ENCODE measurements at places on chromosomes 6 and 20.
A peak's percentile ranks its signal among the peaks of the same experiment; 100 is the strongest.

DNA sequence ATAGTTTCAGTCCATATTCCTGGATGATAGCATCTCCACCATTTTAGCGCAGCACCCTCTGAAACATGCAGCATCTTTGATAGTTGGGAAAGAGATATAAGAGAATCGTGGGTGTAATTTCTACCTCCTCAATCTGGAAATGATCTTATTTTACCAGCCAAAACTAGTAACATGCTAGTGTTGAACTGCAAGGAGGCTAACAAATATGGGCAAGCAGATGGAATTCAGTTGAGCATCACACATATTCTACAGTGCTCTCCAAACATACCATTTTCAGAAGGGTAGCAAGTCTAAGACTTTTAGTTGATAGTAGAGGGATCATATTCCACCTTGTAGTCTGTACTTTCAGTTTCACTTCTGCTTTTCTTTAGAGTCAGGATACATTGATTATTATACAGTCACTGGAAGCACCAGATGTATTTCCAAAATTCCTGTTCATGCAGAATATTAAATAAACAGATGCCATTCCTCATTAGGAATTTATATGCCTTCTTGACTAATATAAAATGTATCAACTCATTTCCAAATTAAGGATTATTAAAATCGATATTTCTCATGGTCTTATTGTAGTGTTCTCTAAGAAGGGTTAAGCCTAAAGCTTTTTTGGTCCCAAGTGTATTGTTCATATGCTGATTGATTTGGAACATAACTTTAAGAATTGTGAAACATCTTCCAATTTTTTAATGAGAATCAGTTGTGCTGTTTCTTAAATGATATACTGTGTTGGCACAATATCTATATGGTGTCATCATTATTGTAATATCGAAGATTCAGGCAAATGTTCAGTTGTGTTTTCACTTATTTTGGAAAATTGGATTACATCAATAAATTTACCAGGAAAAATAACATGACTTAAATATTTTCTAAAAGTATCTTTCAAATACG lies 362.0 kb downstream of the CENPW start:
- no peak overlapping the region for H3K27ac ChIP-seq
- H3K4me3 ChIP-seq: no peak overlapping the region
- H3K4me1 ChIP-seq: no peaks in the 10 kb centered on the region
- no peak for DNase-seq

- no peak overlapping the region for H3K27ac ChIP-seq
- DNase-seq: no peak
- H3K4me1 ChIP-seq: peaks cover 23% of the 10 kb centered on the region
- peaks cover 2% of the 10 kb centered on the region for H3K27me3 ChIP-seq
- H3K4me3 ChIP-seq: no peak overlapping the region
These were observed 37.3 kb downstream of the SIM1 start for GRCh38 chr6:100427452-100427851.

GRCh38 chr6:62323818-62324431 lies 37.9 kb upstream of the KHDRBS2 start:
- no peak overlapping the region for H3K4me3 ChIP-seq
- no peaks in the 10 kb centered on the region for H3K27me3 ChIP-seq
- no peak for DNase-seq
- H3K4me1 ChIP-seq: peaks cover 23% of the 10 kb centered on the region
- H3K36me3 ChIP-seq: no peaks in the 10 kb centered on the region

DNA sequence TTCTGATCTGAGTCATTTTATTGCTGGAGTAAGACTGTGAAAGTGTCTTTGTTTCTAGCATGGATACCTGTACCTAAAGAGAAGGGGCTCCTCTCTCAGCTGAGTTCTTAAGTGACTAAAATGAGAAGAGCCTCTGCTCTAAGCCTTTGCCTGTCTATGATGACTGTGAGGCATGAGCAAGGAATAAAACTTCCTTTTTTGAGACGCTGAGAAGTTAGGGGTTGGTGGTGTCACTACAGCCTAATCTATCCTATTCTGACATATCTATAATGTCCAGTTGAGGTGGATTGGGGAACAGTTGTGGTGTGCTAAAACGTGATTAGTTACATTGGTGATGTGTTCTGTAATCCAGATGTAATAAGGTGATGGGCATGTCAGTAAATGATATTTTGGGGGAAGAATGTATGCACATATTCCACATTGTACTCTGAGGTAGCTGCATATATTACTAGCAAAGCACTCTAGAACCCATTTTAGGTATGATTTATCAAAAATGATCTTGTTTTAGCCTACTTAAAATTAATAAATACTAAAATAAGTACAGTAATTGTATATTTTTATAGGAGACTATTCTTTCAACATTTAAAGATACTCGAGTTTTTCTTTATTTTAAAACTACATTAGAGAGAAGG lies 18.1 kb downstream of the ADGRB3 start:
- no peaks in the 10 kb centered on the region for H3K36me3 ChIP-seq
- H3K27me3 ChIP-seq: no peaks in the 10 kb centered on the region
- H3K4me3 ChIP-seq: no peak overlapping the region
- H3K4me1 ChIP-seq: peaks cover 11% of the 10 kb centered on the region
- H3K27ac ChIP-seq: no peak overlapping the region

GRCh38 chr6:89144354-89144906 lies 1.4 kb upstream of the PM20D2 start:
- H3K4me1 ChIP-seq: peaks cover 36% of the 10 kb centered on the region
- H3K36me3 ChIP-seq: peaks cover 6% of the 10 kb centered on the region
- DNase-seq: no peak
- no peak overlapping the region for H3K4me3 ChIP-seq

GRCh38 chr6:163329991-163330390 lies 84.5 kb upstream of the QKI start:
- no peak overlapping the region for H3K27ac ChIP-seq
- H3K36me3 ChIP-seq: no peaks in the 10 kb centered on the region
- no peak for DNase-seq
- H3K27me3 ChIP-seq: peaks cover 10% of the 10 kb centered on the region
- H3K4me1 ChIP-seq: peaks cover 5% of the 10 kb centered on the region
- H3K4me3 ChIP-seq: no peak overlapping the region

GRCh38 chr6:24257282-24257681 lies 100.6 kb downstream of the DCDC2 start:
- no peak overlapping the region for H3K4me3 ChIP-seq
- peaks cover 3% of the 10 kb centered on the region for H3K4me1 ChIP-seq
- H3K27ac ChIP-seq: no peak overlapping the region
- H3K27me3 ChIP-seq: no peaks in the 10 kb centered on the region

DNA sequence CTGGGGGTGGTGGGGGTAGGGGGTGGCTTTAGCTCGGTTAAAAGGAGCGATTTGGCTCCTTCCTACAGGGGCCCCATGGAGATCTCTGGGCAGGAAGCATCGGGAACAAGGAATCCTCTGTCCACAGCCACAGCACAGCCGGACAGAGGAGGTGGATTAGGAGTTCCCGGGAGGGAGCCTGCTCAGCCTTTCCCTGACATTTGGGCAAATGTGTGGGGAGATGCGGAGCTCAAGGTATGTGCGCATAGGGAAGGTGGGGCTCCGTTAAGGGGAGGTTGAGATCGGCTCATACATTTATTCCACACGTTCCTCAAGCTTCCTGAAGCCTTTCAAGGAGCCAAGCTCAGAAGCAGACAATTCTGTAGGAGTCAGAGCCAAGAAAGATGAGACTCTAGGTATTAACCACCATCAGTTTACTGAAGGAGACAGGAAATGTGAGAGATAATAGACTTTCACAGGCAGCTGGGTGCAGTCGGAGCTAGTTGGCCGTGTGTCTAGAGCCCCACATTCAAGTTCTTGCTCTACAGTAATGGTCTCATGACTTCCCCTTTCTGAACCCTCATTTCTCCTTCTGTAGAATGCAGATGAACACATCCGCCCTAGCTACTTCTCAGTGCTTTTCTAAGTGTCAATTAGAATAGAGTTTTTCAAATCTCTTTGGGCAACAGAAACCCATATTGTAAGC lies 40.8 kb upstream of the EPB41L1 start:
- peaks cover 9% of the 10 kb centered on the region for H3K4me1 ChIP-seq
- H3K27ac ChIP-seq: no peak overlapping the region
- peaks cover 17% of the 10 kb centered on the region for H3K27me3 ChIP-seq
- DNase-seq: no peak
- H3K4me3 ChIP-seq: no peak overlapping the region

- H3K36me3 ChIP-seq: peaks cover 2% of the 10 kb centered on the region
- H3K4me3 ChIP-seq: peak overlapping the region; percentile 86
- H3K27ac ChIP-seq: peak overlapping the region; percentile 96
- H3K4me1 ChIP-seq: peaks cover 19% of the 10 kb centered on the region
These were observed 63.6 kb downstream of the GTF2H5 start for GRCh38 chr6:158231551-158232315.

DNA sequence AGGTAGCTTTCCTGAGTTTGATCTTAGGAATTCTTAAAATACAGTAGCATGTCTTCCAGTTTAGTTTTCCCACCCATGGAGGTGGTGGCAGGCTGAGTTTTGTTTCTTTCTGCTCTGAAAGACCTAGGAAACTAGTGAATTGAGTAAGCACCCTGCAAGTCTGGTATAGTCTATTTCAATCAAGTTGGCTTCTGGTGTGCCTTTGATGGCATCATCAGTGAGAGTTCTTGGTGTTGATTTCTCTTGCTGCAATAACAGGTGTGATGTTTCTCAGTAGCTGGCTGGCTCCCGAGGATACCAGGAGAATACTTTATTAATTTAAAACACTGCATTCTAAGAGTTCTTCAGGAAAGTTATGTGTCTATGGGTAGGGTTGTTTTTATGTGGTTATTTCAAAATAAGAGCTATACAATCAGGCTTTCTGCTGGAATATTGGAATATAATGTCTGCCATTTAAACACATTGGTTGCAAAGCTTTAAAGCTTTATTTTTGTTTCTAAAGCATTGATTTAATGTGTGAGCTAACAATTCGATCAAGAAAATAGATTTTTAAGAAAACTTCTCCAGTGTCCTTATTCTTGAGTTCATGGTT lies 19.0 kb downstream of the VAPB start:
- H3K27me3 ChIP-seq: no peaks in the 10 kb centered on the region
- no peak overlapping the region for H3K4me3 ChIP-seq
- peaks cover 14% of the 10 kb centered on the region for H3K4me1 ChIP-seq
- no peak overlapping the region for H3K27ac ChIP-seq

Measured in progenitor cell of endocrine pancreas (in vitro differentiated cells).